ENCODE measurements at places on chromosomes 13 and 19. TPM values are rescaled to one million over a fixed set of nuclear protein-coding genes. Genes with fewer than 3 reads are reported as not detected.

- peaks cover 2% of the 10 kb centered on the region for H3K4me1 ChIP-seq
- H3K36me3 ChIP-seq: no peaks in the 10 kb centered on the region
- H3K4me3 ChIP-seq: no peak overlapping the region
- peaks cover 7% of the 10 kb centered on the region for H3K27me3 ChIP-seq
These were observed 390.7 kb downstream of the DLEU7 start for GRCh38 chr13:50452756-50453155.

DNA sequence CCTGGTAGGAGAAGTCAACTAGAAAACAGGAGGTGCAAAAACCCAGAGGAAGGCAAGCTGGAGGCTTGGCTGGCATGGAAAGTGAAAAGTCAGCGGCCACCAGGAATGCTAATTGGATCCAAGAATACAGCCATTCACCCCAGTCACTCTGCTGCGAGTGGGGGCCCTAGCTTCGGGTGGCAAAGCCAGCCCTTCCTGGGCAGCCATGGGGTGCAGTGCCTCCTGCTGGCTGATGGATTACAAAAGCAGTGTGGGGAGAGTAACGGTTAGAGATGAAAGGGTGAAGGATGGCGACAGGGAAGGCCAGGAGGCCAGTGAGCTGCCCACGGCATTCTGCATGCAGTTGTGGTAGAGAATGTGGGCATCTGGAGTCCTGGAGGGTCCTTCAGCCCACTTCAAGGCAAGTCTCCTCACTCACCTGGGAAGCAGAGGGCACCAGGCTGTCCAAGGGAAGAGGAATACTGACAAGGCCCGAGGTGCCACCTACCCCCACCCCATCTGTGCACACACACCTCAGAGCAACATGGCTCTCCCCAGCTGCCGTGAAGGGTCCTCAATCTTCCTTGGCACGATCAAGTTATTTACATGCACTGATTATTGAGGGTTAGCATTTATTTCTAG is 20.3 kb upstream of the EPHX3 start:
- H3K4me1 ChIP-seq: no peaks in the 10 kb centered on the region
- H3K27ac ChIP-seq: no peak overlapping the region
- H3K27me3 ChIP-seq: no peaks in the 10 kb centered on the region
- no peak for DNase-seq

- peaks cover 25% of the 10 kb centered on the region for H3K36me3 ChIP-seq
- H3K27me3 ChIP-seq: peaks cover 3% of the 10 kb centered on the region
- H3K4me1 ChIP-seq: peaks cover 37% of the 10 kb centered on the region
- peak overlapping the region; percentile 89 for H3K27ac ChIP-seq
- peak overlapping the region; percentile 69 for H3K4me3 ChIP-seq
These were observed 79.4 kb downstream of the MAP4K1 start for GRCh38 chr19:38538386-38538785.

- H3K27me3 ChIP-seq: peaks cover 15% of the 10 kb centered on the region
- no peak overlapping the region for H3K27ac ChIP-seq
- DNase-seq: no peak
- no peak overlapping the region for H3K4me3 ChIP-seq
- no peaks in the 10 kb centered on the region for H3K36me3 ChIP-seq
- H3K4me1 ChIP-seq: no peaks in the 10 kb centered on the region
These were observed 192.8 kb downstream of the TM9SF2 start for GRCh38 chr13:99693852-99694611.

DNA sequence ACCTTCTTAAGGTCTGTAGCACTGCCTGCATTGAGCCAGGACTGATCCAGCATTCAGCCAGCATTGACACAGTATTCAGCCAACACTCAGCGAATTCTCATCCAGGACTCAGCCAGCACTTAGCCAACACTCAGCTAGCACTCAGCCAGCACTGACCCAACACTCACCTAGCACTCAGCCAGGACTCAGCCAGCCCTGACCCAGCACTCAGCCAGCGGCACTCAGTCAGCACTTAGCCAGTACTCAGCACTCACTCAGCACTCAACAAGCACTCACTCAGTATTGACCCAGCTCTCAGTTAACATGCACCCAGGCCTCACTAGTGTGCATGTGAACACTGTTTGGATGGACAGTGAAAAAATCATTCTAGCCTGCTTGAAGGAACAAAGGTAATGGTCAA is 55.0 kb downstream of the TSHZ3 start:
- H3K4me3 ChIP-seq: no peak overlapping the region
- H3K27me3 ChIP-seq: no peaks in the 10 kb centered on the region
- no peak for DNase-seq
- H3K36me3 ChIP-seq: no peaks in the 10 kb centered on the region
- no peaks in the 10 kb centered on the region for H3K4me1 ChIP-seq
- no peak overlapping the region for H3K27ac ChIP-seq

- no peaks in the 10 kb centered on the region for H3K4me1 ChIP-seq
- peak; percentile 72 for DNase-seq
- no peak overlapping the region for H3K4me3 ChIP-seq
- H3K27me3 ChIP-seq: no peaks in the 10 kb centered on the region
These were observed 502.7 kb downstream of the UQCRFS1 start for GRCh38 chr19:28710278-28710677.

- no peaks in the 10 kb centered on the region for H3K36me3 ChIP-seq
- no peak for DNase-seq
- peaks cover 5% of the 10 kb centered on the region for H3K4me1 ChIP-seq
These were observed 1.8 kb upstream of the ARRDC5 start for GRCh38 chr19:4904481-4904880.

NTN5 gene
- total RNA-seq: 0.78 TPM

SLC6A16 gene
- 1.3 TPM for total RNA-seq

ZNF540 gene
- total RNA-seq: 0.38 TPM

ATP4B gene
- total RNA-seq: not detected

Data from activated CD4-positive, alpha-beta T cell treated with anti-CD3 and anti-CD28 coated beads, Interleukin-2, amount 10 ng/mL, durations not matched to agents 24 days and 14 days (primary cell).